Stimulated activated CD8-positive, alpha-beta memory T cell treated with anti-CD3 and anti-CD28 coated beads, Interleukin-7, amount 100 ng/mL, for 4 hours (primary cell): ENCODE measurements at places on chromosomes 7 and 10.

GRCh38 chr10:62081341-62082270, 180.1 kb downstream of the ARID5B start:
- DNase-seq: no peak

- DNase-seq: no peak
These were observed 1.1 kb upstream of the HOXA13 start for GRCh38 chr7:27200761-27201579.

DNA sequence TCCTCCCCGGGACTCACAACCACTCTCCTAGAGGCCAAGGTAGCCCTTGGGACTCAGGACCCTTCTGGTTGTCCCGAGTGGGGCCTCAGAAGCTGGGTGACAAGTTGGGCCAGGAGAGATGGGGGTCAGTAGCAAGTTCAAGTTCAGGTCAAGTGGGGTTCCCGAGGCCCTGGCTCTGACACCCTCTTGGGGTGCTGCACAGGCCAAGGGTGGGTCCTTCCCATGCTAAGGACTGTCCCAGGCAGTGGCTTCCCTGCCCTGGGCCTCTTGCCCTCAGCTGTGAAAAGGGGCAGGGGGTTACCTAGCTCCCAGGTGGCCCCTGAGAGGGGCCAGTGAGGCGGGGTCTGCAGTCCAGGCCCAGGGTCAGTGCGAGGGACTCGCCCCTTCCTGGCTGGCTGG, 115.4 kb upstream of the TNRC18 start:
- DNase-seq: no peak

- DNase-seq: no peak
These were observed 48.2 kb upstream of the ODAD2 start for GRCh38 chr10:28047061-28047460.

GRCh38 chr10:110363572-110364411, 59.1 kb upstream of the SMNDC1 start:
- no peak for DNase-seq

DNA sequence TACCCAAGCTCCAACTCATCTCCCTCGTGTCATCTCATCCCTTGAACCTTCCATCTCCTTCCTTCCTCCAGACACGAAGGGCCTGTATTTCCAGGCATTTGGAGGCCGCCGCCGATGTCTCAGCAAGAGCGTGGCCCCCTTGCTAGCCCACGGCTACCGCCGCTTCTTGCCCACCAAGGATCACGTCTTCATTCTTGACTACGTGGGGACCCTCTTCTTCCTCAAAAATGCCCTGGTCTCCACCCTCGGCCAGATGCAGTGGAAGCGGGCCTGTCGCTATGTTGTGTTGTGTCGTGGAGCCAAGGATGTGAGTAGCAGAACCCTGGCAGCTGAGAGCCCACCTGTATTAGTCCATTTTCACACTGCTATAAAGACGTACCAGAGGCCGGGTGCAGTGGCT, 5.5 kb downstream of the FBXO24 start:
- no peak for DNase-seq

DNA sequence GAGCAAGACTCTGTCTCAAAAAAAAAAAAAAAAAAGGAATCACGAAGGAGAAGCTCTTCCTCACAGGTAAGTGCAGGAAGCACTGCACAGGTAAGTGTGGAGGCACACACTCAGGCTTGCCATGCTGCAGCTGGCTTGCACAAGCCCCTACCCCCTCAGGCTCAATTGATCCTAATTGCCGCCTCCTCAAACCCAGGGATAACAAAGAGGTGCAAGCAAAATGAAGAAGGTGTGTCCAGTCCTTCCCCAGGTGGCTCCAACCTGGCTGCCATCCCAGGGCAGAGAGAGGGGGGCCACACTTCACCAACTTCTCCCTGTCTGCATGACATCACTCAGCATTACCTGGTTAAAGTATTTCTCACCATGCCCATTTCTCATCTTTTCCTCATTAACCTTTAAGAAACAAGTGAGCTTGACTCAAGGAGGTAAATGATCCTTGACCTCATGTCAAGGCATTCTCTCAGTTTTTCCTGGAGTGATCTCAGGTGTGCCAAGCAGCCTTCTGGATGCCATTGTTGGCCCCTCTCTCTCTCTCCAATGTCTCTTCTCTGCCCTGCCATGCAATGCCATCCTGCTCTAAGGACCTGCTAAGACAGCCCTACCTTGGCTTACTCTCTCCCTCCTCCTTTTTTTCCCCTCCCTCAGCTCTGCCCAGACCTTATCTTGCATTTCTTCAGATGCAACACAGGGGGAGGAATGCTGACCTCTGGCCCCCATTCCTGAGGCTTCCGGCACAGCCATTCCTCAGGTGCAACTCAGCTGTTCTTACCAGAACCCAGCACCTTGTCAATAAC, 13.0 kb upstream of the TRPV6 start:
- DNase-seq: no peak

DNA sequence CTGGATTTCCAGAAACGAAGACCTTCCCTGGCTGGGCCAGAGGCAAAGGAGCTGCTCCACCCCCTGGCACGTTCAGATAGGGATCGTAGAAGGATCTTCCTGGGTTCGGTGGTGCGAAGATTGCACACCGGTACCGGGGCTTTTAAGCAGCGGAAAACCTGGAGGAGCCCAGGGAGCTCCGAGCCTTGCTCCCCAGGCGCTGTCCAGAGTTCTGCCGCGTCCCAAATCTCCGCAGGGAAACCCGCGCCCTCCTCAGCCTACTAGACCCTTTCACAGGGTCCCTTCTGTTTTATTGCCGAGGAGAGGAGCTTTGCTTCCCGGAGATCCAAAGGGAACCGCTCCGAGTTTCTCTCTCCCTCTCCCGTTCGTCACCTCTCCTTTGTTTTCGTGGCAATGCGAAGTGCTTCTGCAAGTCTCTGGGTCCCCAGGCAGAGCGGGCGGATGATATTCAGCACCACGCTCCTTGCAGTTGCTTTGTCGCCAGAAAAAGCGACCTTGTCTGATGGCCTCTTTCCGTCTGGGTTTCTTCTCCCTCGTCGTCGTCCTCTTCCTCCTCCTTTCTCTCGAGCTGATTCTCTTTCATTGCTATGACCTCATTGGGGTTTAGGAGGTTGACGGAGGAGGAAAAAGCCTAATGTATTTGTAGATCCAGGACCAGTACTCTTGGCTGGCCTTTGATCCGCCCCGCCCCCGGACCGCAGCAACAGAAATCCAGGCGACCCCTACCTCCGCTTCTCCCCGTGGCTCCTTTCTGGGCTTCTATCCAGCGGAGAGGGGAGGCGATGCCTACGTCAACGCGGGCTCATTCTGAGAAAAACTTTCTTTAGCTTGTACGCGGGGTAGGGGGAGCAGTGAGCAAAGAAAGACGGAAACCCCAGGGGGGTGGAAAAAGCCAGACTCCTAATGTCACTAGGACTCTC, at the start of gene TMEM196:
TMEM196 (minus strand) TSS at position 777 of the 920 bp plus-strand sequence. CDS start 921 bp downstream, outside the sequence.
- DNase-seq: no peak

DNA sequence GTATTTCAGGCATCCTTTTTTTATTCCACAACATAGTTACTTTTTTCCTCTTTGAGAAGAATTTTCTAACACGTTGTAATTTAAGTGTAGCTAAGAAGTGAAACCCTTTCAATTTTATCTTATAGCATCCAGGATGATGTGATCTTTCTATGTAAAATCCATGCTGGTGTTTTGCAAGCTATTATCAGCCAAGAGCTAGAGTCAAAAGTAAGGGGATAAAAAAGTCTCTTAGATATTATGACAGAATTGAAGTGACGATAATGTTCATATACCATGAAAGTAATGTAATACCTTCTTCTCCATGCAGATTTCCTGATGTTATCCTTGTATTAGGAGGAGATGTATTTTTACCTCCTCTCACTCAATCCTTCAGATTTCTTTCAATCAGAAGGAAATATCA, 64.2 kb upstream of the MBL2 start:
- DNase-seq: no peak

- DNase-seq: no peak
These were observed 203.8 kb upstream of the SVIL start for GRCh38 chr10:29838539-29838938.

- DNase-seq: no peak
These were observed 142.2 kb downstream of the EMX2 start for GRCh38 chr10:117684672-117685211.

- DNase-seq: no peak
These were observed 56.6 kb downstream of the GSDME start for GRCh38 chr7:24700521-24701260.

DNA sequence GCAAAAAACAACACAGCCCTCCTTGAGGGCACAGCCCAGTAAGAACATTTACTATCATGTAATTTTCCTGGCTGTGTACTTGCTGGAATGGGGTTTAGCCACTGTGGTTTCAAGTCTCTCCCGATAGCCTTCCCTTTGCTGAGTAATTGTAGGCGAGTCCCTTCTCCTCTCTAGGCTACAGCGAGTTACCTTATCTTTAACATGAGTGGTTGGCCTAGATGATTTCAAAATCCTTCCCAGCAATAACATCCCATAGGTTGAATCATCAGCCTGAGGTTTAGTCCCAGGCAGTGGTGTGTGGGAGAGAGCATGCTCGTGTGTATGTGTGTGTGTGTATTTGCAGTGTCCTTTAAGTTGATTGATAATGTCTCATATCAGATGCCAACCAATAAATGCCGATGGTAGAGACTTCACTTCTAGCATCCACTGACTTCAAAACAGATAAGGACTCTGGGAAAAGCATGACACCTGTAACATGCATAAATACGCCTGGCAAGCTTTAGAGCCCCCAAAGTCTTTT, 142.9 kb upstream of the ZMIZ1 start:
- DNase-seq: no peak

DNA sequence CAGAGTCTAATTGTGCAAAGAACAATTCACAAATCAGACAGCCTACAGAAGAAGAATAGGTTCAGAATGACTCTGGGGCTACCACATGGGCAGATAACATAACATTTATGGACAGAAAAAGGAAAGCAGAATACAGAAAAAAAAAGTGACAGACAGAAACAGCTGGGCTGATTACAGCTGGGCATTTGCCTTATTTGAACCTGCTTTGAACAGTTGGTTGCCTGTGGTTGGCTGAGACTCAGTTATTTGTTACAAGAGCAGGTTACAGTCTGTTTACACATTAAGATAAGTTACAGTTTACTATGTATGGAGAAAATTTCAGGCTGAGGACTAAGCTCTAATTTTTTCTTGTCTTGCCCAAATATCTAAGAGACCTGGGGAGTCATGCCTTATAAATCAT, 327.2 kb downstream of the GALNT17 start:
- no peak for DNase-seq

GRCh38 chr10:62019013-62019684, 117.7 kb downstream of the ARID5B start:
- DNase-seq: no peak

GRCh38 chr10:12795315-12796110, 206.0 kb downstream of the CCDC3 start:
- DNase-seq: no peak

DNA sequence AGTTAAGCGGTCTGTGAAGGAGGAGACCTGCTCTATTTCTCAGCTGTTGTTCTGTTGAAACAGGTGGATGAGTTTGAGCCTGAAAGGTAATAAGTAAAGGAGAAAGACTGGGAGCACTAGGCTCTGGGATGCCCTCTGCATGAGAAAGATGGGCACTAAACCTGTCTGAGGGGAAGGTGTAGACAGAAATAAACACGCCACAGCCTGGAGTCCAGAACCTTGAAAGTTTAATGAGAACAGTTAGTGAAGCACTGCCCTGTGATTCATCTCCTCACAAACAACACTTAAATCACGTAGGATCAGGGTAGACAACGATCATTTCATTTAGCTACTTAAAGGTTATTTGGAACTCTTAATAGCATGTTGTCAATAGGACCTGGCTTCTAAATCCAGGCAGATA, 193.1 kb downstream of the PHTF2 start:
- DNase-seq: no peak

DNA sequence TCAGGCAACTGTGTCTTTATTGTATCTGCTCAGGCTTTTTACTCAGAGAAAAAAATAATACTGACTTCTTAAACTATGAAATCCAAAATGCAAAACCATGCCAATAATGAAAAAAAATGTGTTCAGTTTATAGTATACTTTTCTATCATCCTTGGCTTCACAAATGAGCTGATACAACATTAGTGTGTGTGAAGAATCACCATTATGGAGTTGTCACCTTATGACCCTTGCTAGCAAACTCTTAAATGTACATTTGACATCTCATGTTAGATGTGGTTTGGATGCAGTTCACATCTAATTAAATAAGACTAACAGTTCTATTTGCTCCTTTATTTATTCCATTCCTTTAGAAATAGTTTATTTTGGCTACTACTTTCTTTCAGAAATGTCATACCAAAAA, 4.2 kb upstream of the OR2A2 start:
- DNase-seq: no peak

DNA sequence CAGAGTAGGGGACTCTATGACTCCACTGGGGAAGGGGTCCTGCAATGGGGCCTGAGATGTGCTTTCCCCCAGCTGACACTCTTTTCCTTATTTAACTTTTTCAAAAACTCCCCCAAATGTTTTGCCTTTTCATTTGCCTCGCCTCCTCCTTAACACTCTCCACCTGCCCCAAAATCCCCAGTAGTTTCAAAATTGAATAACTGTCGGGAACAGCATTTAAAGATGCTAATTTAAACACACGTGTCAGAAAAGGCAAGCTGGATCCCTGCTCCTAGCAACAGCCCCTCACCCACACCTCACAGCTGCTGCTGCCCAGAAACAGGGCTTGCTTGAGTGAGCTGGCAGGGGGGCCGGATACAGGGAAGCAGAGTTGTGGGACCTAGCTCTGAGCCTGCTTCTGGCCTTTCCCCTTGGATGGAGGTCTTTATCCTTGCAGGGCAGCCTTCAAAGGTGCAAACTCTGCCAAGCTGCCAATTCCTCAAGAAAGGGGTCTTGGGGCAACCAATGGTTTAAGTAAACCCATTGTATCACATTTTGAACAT, 115.3 kb downstream of the KCNMA1 start:
- DNase-seq: no peak
